Thymus (tissue), 14 donors: ENCODE measurements at places on chromosomes 2 and 18. TPM values are rescaled to one million over a fixed set of nuclear protein-coding genes. Genes with fewer than 3 reads are reported as not detected.

GRCh38 chr18:46686186-46686585 is 29.2 kb upstream of the LOXHD1 start:
- H3K36me3 ChIP-seq, result no peaks in the 10 kb centered on the region
- H3K4me3 ChIP-seq, result no peak overlapping the region
- H3K4me1 ChIP-seq, result no peaks in the 10 kb centered on the region

DNA sequence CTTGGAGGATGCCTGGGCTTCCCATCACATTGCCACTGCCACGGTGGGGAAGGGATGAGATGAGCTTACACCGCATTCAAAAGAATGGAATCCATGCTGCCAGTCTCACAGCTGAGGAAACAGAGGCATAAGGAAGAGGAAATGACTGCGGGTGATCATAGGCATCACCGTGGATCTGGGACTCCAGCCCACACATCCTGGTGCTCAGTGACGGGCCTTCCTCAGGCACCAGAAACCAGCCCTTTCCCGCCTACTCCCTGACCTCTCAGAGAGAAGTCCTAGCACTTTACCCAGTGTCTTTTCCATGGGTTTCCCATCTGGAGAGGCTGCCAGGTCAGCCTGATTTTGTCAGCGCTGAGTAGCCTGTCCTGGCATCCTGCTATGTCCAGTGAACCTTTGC is 5.3 kb upstream of the PLB1 start:
- H3K4me1 ChIP-seq, result no peaks in the 10 kb centered on the region
- no peaks in the 10 kb centered on the region for H3K36me3 ChIP-seq
- no peak overlapping the region for H3K27ac ChIP-seq
- DNase-seq, result no peak

- H3K27me3 ChIP-seq, result no peaks in the 10 kb centered on the region
- no peak overlapping the region for H3K27ac ChIP-seq
- no peak for DNase-seq
- no peak overlapping the region for H3K4me3 ChIP-seq
- H3K4me1 ChIP-seq, result no peaks in the 10 kb centered on the region
These were observed 68.3 kb downstream of the NBAS start for GRCh38 chr2:15492773-15493325.

GRCh38 chr2:10226038-10226724 is 76.5 kb upstream of the HPCAL1 start:
- no peaks in the 10 kb centered on the region for H3K36me3 ChIP-seq
- peaks cover 3% of the 10 kb centered on the region for H3K27me3 ChIP-seq
- peaks cover 11% of the 10 kb centered on the region for H3K4me1 ChIP-seq
- H3K4me3 ChIP-seq, result no peak overlapping the region

Gene TMEM17
- total RNA-seq, result 1.0 TPM

Gene IL36G
- total RNA-seq, result 0.24 TPM
